Kidney epithelial cell (primary cell): ENCODE measurements at places on chromosomes 4 and X. TPM values are rescaled to one million over a fixed set of nuclear protein-coding genes. Genes with fewer than 3 reads are reported as not detected.
A peak's percentile ranks its signal among the peaks of the same experiment; 100 is the strongest.

TMEM31 gene
- not detected in 2 replicates for total RNA-seq

GPR173 gene
- 4.8 and 6.4 TPM in 2 replicates for total RNA-seq

REELD1 gene
- not detected in 2 replicates for total RNA-seq

TEX13C gene
- total RNA-seq: not detected in 2 replicates

ATP1B4 gene
- total RNA-seq: not detected in 2 replicates

TKTL2 gene
- not detected in 2 replicates for total RNA-seq

AFM gene
- not detected in 2 replicates for total RNA-seq

GRCh38 chr4:8073206-8073863 is 85.3 kb downstream of the ABLIM2 start:
- DNase-seq: no peak

- DNase-seq: no peak
Observed at GRCh38 chr4:43126595-43126994, 234.1 kb downstream of the GRXCR1 start.

GRCh38 chr4:10032625-10033024 is 11.3 kb upstream of the SLC2A9 start:
- DNase-seq: no peak

GRCh38 chr4:15434091-15434490 is 6.3 kb downstream of the C1QTNF7 start:
- peak; percentile 10 for DNase-seq

- peak; percentile 38 for DNase-seq
Observed at GRCh38 chr4:10737337-10737736, 52.8 kb upstream of the CLNK start.

GRCh38 chr4:184437565-184438265 is 36.6 kb downstream of the IRF2 start:
- DNase-seq: no peak

DNA sequence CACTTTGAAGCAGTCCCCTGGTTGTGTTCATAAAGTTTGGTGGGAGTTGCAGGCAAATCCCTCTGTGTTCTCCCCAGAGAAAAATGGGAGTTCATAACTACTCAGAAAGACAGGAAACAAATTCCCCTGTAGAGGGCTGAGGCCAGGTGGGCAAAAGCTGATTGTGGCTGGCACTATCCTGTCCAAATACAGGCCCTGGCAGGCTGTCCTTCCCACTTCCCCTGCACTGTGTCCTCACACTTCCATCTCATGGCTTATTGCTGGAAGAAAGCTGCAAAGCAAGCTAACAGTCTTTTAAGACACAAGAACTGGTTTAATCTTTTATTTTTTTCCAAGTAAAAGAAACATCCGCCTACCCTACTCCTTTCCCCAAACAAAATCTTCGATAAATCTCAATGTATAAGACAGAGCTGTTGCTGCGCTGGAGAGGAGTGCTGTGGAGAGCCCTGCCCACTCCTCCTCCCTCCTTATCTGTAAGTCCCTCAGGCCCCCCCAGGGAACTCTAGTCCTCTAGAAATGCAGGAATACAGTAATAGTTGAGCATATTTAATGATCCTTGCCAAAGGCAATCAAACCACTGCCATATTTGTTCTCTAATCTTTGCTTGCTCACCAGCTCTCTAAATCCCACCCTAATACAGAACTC is 14.0 kb downstream of the TAPT1 start:
- DNase-seq: no peak

GRCh38 chr4:180462116-180462515 is 1781.1 kb upstream of the TENM3 start:
- DNase-seq: no peak

- no peak for DNase-seq
Observed at GRCh38 chrX:16142246-16142558, 18.8 kb downstream of the GRPR start.

DNA sequence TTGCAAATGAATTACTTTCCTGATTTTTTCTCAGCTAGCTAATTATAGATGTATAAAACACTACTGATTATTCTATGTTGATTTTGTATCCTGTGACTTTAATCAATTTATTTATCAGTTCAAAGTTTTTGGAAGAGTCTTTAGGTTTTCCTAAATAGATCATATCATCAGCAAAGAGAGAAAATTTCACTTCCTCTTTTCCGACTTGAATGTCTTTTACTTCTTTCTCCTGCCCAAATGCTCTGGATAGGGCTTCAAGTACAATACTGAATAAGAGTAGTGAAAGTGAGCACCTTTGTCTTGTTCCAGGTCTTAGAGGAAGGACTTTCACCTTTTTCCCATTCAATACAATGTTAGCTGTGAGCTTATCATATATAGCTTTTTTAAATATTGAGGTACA is 417.9 kb downstream of the PDGFC start:
- DNase-seq: no peak
